Central memory CD8-positive, alpha-beta T cell (primary cell): ENCODE measurements at places on chromosomes 7 and 10.

DNA sequence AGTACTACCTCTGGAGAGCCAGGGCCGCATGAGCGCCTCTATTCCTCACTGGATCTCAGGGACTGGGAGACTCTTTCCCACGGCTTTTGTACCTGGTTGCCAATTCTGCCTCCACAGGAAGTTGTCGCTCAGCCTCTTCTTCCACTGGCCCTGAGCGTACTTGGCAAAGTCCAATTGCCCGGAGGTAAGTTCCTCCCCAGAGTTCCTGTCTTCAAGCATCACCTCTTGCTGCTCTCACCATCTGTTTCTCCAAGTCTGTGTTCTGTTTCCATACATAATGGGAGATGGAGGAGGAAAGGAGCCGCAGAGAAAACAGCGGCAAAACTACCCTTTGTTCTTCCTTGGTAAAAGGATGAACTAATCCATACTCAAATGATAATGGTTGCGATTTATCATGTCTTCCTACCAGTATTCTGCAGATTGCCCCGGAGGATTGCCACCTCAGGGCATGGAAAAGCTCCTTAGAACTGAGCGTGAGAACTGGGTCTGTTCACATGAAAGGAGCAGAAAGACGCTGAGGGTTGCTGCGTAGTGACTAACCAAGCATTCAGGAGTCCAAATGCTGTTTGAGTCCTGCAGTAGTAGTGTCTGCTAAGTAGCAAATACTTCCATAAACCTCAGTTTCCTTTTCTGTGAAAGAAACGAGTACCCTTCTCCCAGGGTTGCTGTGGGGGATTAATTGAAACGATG lies 170.2 kb upstream of the GLI3 start:
- no peaks in the 10 kb centered on the region for H3K27me3 ChIP-seq
- H3K36me3 ChIP-seq, result no peaks in the 10 kb centered on the region
- no peak overlapping the region for H3K4me3 ChIP-seq
- no peak overlapping the region for H3K27ac ChIP-seq

DNA sequence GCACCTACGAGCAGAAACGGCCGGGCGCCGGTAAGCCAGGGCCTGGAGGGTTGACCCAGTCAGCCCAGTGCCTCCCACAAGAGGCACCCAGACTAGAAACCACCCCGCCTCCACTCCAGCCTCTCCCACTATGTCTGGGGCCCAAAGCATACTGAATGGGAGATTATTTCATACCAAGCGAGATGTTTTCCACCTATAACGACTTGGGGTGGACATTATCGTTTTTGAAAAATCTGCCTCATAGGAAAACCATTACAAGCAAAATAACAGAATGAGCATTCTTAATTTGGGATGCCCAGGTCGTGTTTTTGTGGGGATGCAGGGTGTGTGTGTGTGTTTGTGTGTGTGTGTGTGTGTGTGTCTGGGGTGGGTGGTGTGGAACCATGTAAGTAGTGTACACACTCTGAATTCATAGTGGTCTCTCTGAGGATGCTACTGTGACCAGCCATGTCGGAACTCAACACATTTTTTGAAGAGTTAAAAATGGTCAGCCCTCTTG lies 1.6 kb downstream of the HOXA6 start:
- H3K27ac ChIP-seq, result no peak overlapping the region
- peaks cover 12% of the 10 kb centered on the region for H3K4me1 ChIP-seq
- peaks cover 2% of the 10 kb centered on the region for H3K36me3 ChIP-seq
- H3K27me3 ChIP-seq, result peaks cover 78% of the 10 kb centered on the region
- H3K4me3 ChIP-seq, result no peak overlapping the region

DNA sequence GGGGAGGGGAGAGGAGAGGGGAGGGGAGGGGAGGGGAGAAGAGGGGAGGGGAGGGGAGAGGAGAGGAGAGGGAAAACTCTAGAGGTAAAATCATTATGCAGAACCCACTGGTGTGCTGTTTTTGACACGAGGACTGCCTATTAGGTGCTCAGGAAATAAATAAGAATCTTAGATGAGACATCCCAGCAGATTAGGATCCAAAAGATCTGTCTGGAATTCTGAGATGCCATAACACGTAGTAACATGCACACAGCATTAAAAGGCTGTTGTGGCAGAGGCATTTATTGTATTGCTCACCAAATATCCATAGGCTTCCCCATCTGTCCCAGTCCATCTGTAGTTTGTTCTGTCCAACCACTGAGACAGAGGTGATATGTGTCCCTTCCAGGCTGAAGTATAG lies 40.8 kb upstream of the KMT2E start:
- no peaks in the 10 kb centered on the region for H3K27me3 ChIP-seq
- H3K36me3 ChIP-seq, result peaks cover 3% of the 10 kb centered on the region
- H3K4me1 ChIP-seq, result no peaks in the 10 kb centered on the region
- no peak overlapping the region for H3K27ac ChIP-seq

DNA sequence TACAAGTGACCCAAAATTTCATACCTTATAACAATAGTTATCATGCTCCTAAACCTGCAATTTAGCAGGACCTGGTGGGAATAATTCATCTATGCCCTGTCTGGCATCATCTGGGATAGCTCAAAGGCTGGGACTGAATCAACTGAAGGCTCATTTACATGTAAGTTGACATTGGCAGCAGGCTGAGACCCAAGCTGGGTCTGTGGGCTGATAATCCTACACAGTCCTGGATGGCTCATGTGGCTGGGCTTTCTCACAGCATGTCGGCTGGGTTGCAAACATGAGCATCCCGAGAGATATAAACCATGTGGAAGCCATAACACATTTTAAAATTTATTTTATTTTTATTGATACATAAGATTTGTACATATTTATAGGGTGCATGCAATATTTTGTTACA lies 19.5 kb upstream of the ABCB5 start:
- H3K27me3 ChIP-seq, result peaks cover 18% of the 10 kb centered on the region
- no peaks in the 10 kb centered on the region for H3K36me3 ChIP-seq
- DNase-seq, result no peak
- no peak overlapping the region for H3K4me3 ChIP-seq
- no peak overlapping the region for H3K27ac ChIP-seq
